ENCODE measurements at places on chromosomes 7 and 10.

- DNase-seq: no peak
Measured at GRCh38 chr10:23742368-23742767, 303.5 kb downstream of the OTUD1 start.

DNA sequence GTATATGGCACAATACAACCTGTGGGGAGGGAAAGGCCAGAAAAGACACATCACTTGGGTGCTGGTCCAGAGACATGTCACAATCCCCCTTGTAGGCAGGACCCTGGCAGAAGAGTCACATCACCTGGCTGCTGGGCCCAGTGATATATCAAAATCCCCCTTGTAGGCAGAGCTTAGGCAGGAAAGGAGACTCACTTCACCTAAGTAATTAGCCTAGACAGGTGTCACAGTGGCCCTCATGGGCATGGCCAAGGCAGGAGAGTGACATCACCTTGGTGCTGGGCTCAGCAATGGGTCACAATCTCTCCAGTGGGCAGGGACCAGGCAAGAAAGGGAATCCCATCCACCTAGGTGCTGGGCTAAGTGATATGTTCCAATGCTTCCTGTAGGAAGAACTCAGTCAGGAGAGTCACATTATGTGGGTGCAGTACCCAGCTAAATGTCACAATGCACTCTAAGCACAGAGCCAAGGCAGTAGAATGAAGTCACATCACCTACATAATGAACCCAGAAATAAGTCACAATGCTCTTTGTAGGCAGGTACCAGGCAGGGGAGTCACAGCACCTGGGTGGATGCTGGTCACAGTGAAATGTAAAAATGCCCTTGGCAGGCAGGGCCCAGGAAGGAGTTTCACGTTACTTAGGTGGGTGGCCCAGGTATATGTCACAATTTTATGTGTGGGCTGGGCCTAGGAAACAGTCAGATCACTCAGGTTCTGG lies 18.9 kb upstream of the ZNF736 start:
- no peak for DNase-seq

GRCh38 chr7:87598234-87599009 lies 2.3 kb downstream of the ABCB1 start:
- no peak for DNase-seq

DNA sequence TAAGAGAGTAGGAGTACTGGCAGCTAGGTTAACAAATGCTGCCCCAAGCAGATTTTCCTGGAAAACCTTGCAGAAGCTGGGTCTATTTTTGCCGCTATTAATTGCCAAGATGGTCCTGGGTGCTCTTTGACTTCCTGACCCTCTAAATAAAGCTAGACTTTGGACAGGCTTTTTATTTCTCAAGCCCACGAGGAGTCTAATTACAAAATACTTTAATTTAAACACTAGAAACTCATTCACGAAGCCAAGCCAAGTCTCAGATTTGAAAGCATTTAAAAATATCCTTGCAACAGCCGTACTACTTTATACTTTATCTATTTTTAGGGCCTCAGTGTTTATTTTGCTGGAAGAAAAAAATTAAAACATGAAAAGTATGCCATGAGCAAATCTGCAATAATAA lies 45.1 kb downstream of the TMEM26 start:
- DNase-seq: no peak

DNA sequence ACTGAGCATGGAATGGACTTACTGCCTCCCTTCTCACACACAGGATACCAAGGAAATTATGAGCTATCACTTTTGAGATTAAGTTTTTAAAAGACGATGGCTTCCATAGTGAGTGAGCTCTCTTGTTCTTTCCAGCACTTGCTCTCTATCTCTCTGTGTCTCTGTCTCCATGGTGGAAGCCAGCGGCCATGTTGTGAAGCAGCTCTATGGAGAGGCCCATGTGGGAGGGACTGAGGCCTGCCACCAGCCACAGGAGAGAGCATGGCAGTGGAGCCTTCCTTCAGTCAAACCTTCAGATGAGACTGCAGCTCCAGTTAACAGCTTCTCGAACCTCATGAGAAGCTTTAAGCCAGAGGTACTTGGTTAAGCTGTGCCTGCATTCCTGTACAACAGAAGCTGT lies 20.5 kb upstream of the PDIA4 start:
- no peak for DNase-seq

DNA sequence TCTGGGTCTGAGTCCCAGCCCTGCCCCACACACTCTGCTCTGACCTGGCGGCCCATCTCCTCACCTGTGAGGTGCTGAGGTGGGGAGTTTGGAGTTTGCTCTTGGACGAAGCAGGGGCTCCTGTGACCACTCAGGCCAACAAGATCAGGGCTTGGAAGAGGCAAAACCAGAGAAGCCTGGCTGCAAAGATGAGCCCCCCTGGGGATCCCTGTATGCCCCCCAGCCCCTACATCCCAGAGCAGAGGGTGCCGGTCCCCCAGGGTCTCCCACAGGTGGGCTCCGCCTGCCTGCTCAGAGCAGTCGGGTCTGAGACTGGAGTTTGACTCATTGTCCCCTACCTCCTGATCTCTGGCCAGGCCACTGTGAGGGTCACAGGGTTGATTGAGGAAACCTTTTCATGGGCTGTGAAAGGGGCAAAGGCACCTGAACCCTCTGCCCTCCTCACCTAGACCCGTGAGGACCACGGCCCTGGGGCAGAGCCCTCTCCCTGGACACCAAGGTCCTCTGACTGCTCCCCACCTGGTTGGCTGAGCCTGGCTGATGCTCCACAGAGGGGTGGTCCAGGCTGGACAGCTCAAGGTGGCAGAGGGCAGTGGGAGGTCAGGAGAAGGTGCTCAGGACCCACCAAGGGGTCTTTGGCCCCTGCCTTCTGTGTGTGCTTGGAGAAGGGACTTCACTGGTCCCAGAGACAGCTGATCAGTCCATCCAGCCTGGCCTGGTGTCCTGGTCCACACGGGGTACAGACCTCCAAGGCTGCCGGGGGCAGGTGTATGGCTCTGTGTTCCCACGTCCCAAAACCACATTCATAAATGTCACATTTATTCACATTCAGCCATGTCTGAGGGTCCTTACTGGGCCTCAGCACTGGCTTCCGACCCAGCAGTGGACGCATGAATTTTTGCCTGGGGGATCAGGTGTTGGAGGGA lies 9.1 kb upstream of the SCART1 start:
- DNase-seq: no peak

- no peak for DNase-seq
Measured at GRCh38 chr10:86388119-86388704, 21.6 kb upstream of the GRID1 start.

- no peak for DNase-seq
Measured at GRCh38 chr10:18224626-18225445, 84.6 kb downstream of the CACNB2 start.

DNA sequence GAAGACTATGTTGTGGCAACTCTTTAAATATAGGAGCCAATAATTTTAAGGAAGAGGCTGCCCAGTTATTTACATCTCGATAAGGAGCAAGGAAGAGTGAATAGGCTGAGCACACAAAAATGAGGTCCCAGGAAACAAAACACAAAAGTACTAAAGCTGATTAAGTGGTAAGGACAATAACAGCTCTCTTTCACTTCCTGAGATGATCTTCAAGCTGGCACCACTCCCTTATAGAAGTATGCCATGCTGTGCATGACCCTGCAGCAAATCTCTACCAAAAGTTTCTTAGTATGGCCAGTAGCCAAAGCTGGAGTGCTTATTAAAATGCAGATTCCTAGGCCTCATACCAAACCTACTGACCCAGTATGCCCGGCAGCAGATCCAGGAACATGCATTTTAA lies 39.7 kb downstream of the CADPS2 start:
- no peak for DNase-seq

DNA sequence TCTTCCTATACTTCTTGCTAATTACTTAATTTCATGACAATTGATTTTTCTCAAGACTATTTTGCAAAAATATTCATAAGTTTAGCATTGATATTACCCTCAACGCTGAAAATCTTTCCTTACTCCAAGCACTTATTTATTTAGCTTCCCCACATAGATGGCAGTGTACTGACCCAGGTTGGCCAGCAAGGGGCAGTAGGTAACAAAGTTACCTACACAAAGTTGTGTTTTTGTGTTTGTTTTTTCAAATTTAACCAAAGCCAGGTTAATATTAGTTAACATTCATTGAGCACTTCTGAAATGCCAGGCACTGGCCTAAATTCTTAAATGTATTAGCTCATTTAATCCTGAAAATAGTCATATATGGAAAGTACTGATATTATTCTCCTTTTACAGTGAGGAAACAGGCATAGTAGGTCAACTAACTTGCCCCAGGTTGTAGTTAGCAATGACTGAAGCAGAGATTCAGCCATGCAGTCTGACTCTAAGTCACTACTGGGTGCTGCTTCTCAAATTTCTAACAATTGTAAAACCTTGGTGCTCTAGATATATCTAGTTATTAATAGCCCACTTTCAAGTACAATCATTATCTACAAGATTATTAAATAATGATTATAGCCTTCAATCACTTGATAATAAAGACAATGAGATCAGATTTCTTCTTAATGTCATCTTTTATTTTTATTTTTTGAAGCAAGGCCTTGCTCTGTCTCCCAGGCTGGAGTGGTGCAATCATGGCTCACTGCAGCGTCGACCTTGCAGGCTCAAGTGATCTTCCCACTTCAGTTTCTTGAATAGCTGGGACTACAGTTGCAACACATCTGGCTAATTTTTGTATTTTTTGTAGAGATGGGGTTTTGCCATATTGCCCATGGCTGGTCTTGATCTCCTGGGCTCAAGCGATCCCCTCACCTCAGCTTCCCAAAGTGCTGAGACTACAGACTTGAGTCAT lies 5.8 kb upstream of the GGCT start:
- DNase-seq: no peak

GRCh38 chr10:96706331-96706853 lies 13.9 kb downstream of the PIK3AP1 start:
- DNase-seq: no peak
